Activated CD8-positive, alpha-beta memory T cell treated with anti-CD3 and anti-CD28 coated beads for 36 hours (primary cell): ENCODE measurements at places on chromosomes 2 and 18. TPM values are rescaled to one million over a fixed set of nuclear protein-coding genes. Genes with fewer than 3 reads are reported as not detected.

RAMP1 gene
- total RNA-seq: 0.63 TPM

C2orf78 gene
- not detected for total RNA-seq

PROKR1 gene
- 0.08 TPM for total RNA-seq

GAL3ST2 gene
- total RNA-seq: 0.25 TPM

TRIM43 gene
- total RNA-seq: not detected

EMX1 gene
- 0.25 TPM for total RNA-seq

CNTNAP5 gene
- not detected for total RNA-seq

RRM2 gene
- 468 TPM for total RNA-seq

HTR2B gene
- not detected for total RNA-seq

UGT1A3 gene
- not detected for total RNA-seq

DNAJC5G gene
- total RNA-seq: not detected

RNF149 gene
- total RNA-seq: 45.9 TPM

ATIC gene
- 319 TPM for total RNA-seq

OTOF gene
- total RNA-seq: 2.6 TPM

CLEC4F gene
- total RNA-seq: not detected

MROH2A gene
- not detected for total RNA-seq

FN1 gene
- 0.19 TPM for total RNA-seq

PPP1R1C gene
- not detected for total RNA-seq

RPRM gene
- not detected for total RNA-seq

EN1 gene
- total RNA-seq: not detected

RAB17 gene
- not detected for total RNA-seq

TEX51 gene
- total RNA-seq: not detected

TMEM178A gene
- not detected for total RNA-seq

SCN7A gene
- total RNA-seq: not detected

SH2D6 gene
- total RNA-seq: 0.88 TPM

FTCDNL1 gene
- total RNA-seq: 3.0 TPM

COL6A3 gene
- total RNA-seq: 18.6 TPM

ATG16L1 gene
- 29.0 TPM for total RNA-seq

PLEKHB2 gene
- total RNA-seq: 52.7 TPM

PREB gene
- total RNA-seq: 77.0 TPM

PAX8 gene
- total RNA-seq: 2.1 TPM

FBXO36 gene
- total RNA-seq: 0.82 TPM

RSAD2 gene
- 0.17 TPM for total RNA-seq

TDRD15 gene
- not detected for total RNA-seq

TSPYL6 gene
- total RNA-seq: not detected

LTBP1 gene
- 0.11 TPM for total RNA-seq

MGAT5 gene
- total RNA-seq: 45.3 TPM

CXCR2 gene
- not detected for total RNA-seq

TMEM37 gene
- total RNA-seq: not detected

SPRED2 gene
- 4.9 TPM for total RNA-seq

OSR1 gene
- total RNA-seq: not detected

YES1 gene
- total RNA-seq: 27.4 TPM

GTF2A1L gene
- total RNA-seq: not detected

KIF1A gene
- 3.4 TPM for total RNA-seq

FARP2 gene
- total RNA-seq: 35.9 TPM

GMCL1 gene
- 16.3 TPM for total RNA-seq

PKP4 gene
- 37.5 TPM for total RNA-seq

RHOB gene
- total RNA-seq: 43.8 TPM

REG3A gene
- not detected for total RNA-seq

KANSL1L gene
- total RNA-seq: 4.1 TPM

MEP1B gene
- not detected for total RNA-seq

LYG2 gene
- not detected for total RNA-seq

COLEC11 gene
- 0.38 TPM for total RNA-seq

GCG gene
- total RNA-seq: not detected

DOK6 gene
- total RNA-seq: not detected

EDAR gene
- total RNA-seq: not detected

MC5R gene
- not detected for total RNA-seq

AAK1 gene
- total RNA-seq: 76.9 TPM

KHK gene
- total RNA-seq: 15.2 TPM

MPP4 gene
- total RNA-seq: not detected
